ENCODE measurements at places on chromosomes 13 and 19. TPM values are rescaled to one million over a fixed set of nuclear protein-coding genes. Genes with fewer than 3 reads are reported as not detected.

Gene ZNF20
- total RNA-seq, result 0.88 TPM

Gene C1QTNF9B
- not detected for total RNA-seq

- DNase-seq, result no peak
- no peaks in the 10 kb centered on the region for H3K27me3 ChIP-seq
- H3K36me3 ChIP-seq, result no peaks in the 10 kb centered on the region
- H3K4me3 ChIP-seq, result no peak overlapping the region
- no peaks in the 10 kb centered on the region for H3K4me1 ChIP-seq
- no peak overlapping the region for H3K27ac ChIP-seq
These were observed 136.0 kb downstream of the OXGR1 start for GRCh38 chr13:96858133-96858826.

GRCh38 chr19:2963122-2963521, 14.2 kb upstream of the TLE6 start:
- no peak overlapping the region for H3K4me3 ChIP-seq
- no peak for DNase-seq
- H3K27me3 ChIP-seq, result no peaks in the 10 kb centered on the region
- no peaks in the 10 kb centered on the region for H3K36me3 ChIP-seq

DNA sequence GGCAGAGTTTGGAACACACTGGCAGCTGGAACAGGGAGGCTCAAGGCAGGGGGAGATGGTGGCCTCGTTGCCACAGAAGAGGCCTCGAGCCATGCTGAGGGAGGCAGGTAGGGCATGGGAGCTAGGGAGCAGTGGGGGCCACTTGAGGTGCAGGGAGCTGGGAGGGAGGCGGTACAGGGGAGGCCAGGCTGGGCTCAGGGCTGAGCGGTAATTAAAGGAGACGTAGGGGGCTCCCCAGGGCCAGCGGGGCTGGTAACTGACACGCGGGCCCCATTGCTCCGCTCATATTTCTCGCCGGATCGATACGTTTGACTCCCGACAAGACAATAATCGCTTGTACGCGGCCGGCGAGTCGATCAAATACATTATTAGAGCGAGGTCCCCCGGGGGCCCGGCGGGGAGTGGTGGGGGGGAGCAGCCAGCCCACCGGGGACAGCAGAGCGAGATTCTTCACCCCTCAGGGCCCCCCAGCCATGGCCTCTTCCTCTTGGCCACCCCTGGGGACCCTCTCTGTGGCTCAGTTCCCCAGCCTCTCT, 2.4 kb upstream of the POU2F2 start:
- no peak for DNase-seq
- H3K36me3 ChIP-seq, result no peaks in the 10 kb centered on the region
- H3K4me3 ChIP-seq, result no peak overlapping the region
- peaks cover 6% of the 10 kb centered on the region for H3K4me1 ChIP-seq

- H3K36me3 ChIP-seq, result peaks cover 28% of the 10 kb centered on the region
- H3K27ac ChIP-seq, result peak overlapping the region; percentile 11
- H3K27me3 ChIP-seq, result no peaks in the 10 kb centered on the region
- no peak for DNase-seq
- H3K4me1 ChIP-seq, result peaks cover 27% of the 10 kb centered on the region
These were observed 2.0 kb downstream of the CIC start for GRCh38 chr19:42271045-42271419.

GRCh38 chr19:372306-372890, 27.8 kb upstream of the MIER2 start:
- H3K27ac ChIP-seq, result no peak overlapping the region
- H3K36me3 ChIP-seq, result no peaks in the 10 kb centered on the region
- peak; percentile 30 for DNase-seq
- no peaks in the 10 kb centered on the region for H3K4me1 ChIP-seq
- H3K4me3 ChIP-seq, result no peak overlapping the region

- H3K4me3 ChIP-seq, result no peak overlapping the region
- H3K36me3 ChIP-seq, result no peaks in the 10 kb centered on the region
- no peaks in the 10 kb centered on the region for H3K27me3 ChIP-seq
These were observed 167.1 kb downstream of the LMO7 start for GRCh38 chr13:75803164-75803611.

GRCh38 chr19:31674503-31675192, 325.4 kb upstream of the TSHZ3 start:
- no peak for DNase-seq
- no peaks in the 10 kb centered on the region for H3K4me1 ChIP-seq
- H3K27me3 ChIP-seq, result no peaks in the 10 kb centered on the region
- no peak overlapping the region for H3K27ac ChIP-seq
- H3K4me3 ChIP-seq, result no peak overlapping the region

DNA sequence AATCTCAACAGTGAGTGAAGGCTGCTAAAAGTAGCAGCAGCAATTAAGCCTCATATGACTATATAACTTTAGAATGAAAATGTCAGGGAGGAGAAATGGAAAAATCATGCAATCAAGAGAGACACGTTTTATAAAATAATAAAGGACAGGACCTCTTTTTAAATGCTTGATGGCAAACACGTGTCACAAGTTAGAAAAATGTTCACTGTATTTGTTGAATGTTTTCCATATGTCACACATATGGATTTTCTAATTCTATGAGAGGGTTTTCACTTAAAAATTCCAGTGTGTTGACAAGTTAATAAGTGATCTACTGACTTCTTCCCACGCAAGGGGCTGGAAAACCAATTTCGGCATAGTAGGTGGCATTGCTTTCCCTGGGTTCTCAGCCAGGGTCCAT, 27.7 kb upstream of the KCTD12 start:
- H3K4me3 ChIP-seq, result no peak overlapping the region
- no peak overlapping the region for H3K27ac ChIP-seq
- H3K27me3 ChIP-seq, result no peaks in the 10 kb centered on the region
